Germinal center (tissue), 1 donor: ENCODE measurements at places on chromosomes 7 and 10.
A peak's percentile ranks its signal among the peaks of the same experiment; 100 is the strongest.

GRCh38 chr10:21481407-21481806, 44.1 kb downstream of the SKIDA1 start:
- no peak for DNase-seq

GRCh38 chr10:44968500-44969400, 9.1 kb downstream of the RASSF4 start:
- no peak for DNase-seq

DNA sequence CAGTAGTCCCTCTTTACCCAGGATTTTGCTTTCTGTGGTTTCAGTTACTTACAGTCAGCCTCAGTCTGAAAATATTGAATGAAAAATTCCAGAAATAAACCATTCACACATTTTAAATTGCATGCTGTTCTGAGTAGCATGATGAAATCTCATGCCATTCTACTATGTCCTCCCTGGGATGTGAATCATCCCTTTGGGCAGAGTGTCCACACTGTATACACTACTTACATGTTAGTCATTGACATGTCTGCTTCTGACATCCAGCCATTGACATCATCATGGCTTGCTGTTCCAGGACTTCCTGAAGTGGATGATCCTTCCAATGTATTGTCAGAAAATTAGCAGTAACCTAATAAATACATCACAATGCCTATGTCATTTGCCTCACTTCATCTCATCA, 34.6 kb upstream of the MALRD1 start:
- DNase-seq, result no peak

GRCh38 chr7:909358-910329, 33.3 kb downstream of the GET4 start:
- peak; percentile 74 for DNase-seq

GRCh38 chr10:129057856-129058663, 409.0 kb upstream of the MGMT start:
- no peak for DNase-seq

DNA sequence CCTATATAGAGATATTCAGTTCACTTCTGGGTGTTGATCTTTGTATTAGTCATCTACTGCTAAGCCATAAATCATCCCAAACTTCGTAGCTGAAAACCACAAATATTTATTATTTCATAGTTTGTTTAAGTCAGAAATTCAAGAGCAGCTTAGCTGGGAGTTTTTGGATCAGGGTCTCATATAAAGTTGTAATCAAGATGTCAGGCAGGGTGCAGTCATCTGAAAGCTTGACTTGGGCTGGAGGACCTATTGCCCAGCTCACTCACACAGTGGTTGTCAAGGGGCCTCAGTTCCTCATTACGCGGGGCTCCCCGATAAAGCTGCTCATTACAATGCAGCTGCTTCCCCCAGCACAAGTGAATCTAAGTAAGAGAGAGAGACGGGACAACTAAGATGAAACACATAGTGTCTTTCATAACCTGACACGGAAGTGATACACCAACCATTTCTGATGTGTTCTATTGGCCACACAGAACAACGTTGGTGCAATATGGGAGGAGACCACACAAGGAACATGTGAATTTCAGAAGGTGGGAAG, 15.7 kb downstream of the PPP1R3C start:
- DNase-seq, result no peak

GRCh38 chr10:132748545-132749370, 37.2 kb downstream of the NKX6-2 start:
- DNase-seq, result no peak

DNA sequence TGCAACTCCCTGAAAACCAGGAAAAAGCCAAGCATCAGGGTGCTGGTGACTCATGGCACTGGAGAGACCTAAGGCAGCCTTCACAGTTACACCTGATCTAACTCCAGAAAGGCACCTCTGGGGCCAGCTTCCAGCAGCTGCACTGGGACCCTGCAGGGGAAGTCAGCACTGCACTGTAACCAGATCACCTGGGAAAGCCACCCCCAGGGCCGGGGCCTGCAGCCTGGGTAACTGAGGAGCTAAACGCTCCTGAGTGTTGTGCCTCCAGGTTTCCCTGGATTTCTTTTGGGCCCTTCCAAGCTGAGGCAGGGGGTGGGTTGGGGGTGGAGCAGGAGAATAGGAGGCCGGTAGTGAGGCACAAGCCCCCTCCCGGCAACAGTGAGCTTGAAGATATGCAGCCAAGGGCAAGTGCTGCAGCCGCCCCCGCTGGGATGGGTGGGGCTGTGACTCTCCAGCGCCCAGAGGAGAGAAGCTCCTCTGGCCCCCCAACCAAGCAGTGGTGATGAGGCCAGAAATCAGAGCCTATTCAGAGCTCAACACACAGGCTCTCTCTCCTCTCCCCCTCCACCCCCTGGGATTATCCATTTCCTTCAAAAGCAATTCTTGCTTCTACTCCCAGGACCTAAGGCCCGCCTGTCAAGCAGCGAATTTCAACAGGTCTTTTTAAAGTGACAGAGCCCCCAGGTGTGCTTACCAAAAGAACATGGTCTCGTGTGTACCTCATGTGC, 2.6 kb downstream of the CXCL12 start:
- DNase-seq, result no peak

DNA sequence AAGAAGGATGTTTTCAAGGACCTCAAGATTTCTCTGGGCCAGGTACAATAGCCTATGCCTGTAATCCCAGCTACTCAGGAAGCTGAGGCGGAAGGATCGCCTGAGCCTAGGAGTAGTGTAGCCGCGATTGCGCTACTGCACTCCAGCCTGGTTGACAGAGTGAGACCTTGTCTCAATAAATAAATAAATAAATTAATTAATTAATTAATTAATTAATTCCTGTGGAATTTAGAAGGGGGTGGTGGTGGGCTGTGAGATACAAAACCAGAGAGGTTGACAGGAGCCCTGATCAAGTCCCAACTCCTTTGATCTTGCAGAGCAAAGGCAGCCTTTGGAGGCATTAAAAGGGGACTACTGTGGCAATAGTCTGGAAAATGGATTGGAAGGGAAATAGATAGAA, 39.3 kb upstream of the NRF1 start:
- DNase-seq, result no peak

DNA sequence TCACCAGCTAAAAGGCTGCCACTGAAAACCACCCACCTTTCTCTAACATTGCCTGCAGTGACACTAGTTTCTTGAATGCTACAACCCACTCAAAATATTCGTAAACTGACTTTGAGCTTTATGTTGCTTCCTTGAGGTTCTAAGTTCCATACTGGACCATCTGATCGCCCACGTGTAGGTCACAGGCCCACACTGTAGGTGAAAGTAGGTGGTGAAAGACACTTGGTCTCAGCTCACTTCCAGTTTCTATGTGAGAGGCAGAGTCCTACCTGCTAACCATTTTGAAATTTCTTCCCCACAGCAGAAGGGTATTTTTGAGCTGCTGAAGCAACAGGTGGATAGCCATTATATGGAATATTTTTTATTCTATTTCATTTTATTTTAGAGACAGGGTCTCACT, 97.3 kb downstream of the MYO3A start:
- no peak for DNase-seq

DNA sequence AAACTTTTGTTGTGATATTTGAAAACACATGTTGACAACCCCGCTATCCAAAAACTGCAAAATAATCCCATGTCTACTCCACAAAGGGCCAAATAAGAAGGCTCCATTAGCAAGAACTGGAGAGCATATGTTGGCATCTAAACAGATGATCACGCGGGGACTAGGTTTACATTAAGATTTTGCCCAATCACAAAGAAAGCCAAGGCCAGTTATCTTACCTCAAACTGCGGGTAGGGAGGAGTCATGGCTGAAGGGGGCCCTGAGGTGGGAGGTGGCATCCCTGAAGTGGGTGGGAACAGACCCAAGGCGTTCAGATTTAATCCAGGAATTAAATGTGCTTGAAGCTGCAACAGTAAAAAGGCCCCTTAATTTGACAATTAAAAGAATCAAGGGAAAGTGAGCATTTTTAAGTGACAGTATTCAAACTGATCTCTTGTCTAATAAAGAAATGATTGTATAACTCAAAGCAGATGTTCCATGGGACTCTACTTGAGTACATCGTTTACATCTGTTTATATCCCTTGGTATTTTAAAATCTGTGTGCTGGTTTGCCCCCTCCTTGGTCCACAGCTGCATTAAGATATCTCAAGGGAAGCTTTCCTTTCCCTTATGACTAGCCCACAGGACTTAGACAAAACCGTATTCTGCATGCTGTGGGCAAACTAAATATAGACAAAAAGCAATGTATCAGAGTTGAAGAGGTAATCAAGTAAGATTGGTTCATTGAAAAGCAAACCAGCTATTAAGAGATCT, 42.9 kb downstream of the MALSU1 start:
- DNase-seq, result no peak

DNA sequence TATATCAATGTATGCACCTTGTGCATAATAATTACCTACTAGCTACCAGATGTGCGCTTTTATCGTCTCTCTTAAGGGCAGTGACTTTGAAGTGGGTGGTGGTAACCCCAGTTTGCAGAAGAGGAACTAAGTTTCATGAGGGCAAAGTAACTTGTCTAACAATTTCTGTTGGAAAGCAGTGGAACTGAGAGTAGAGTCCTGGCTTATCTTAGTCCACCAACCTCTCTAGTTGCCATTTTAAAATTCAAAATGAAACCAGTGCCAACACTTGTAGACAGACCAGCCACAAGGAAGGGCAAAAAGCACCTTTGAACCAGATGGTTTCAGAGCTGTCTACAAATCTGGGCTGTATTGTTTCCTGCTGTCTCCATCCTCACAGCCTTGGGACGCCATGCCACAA, 32.0 kb upstream of the RBM20 start:
- DNase-seq, result no peak

DNA sequence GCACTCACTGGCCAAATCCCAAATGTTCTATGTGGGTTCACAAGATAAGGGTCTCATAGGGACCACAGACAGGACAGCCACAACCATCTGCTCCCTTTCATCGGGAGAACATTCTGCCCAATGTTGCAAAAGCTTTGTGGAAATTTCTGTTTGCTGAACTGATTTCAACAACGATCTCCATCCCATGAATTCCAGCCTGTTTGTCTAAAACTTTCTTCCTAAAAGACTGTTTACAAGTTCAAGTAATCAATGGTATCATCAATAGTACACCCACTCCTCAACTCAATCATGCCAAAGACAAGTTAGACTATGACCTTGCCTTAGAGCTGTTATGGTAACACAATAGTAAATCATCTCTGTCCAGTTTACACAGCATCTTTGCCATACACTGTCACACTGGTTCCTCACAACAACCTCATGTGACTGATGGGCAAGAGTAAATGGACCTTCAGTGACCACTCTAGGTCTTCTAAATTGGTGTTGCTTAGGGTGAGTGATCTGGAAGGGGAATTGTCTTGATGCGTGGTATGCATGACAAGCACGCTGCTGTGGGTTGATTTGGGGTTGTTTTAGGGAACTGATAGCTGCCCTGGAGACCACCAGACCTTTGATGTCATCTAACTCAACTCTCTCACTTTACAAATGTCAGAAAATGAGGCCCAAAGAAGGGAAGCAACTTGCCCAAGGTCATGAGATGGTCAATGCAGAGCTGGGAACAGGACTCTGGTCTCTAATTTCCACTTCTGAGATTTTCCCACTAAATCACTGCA, 95.1 kb downstream of the PPP1R3C start:
- no peak for DNase-seq

- DNase-seq, result no peak
Measured at GRCh38 chr10:24947304-24948097, 4.9 kb downstream of the PRTFDC1 start.

- no peak for DNase-seq
Measured at GRCh38 chr10:44477046-44477425, 92.1 kb upstream of the CXCL12 start.

DNA sequence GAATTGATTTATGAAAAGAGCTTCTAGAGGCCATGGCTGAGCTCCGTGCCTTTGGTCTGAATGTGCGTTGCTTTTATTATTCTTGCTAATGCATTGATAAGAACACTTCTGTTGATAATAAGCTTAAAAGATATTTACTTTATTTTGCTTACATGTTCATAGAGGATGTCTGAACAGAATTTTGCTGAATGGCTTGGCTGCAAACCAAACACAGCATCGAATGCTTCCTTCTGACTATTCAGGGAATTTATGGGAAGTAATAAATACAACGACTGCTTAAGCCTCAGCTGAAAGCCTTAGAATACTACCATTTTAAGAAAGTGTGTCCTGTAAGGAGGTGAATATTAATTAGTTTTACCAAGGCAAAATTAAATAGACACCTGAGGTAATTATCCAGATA, 643.5 kb upstream of the POT1 start:
- DNase-seq, result no peak

DNA sequence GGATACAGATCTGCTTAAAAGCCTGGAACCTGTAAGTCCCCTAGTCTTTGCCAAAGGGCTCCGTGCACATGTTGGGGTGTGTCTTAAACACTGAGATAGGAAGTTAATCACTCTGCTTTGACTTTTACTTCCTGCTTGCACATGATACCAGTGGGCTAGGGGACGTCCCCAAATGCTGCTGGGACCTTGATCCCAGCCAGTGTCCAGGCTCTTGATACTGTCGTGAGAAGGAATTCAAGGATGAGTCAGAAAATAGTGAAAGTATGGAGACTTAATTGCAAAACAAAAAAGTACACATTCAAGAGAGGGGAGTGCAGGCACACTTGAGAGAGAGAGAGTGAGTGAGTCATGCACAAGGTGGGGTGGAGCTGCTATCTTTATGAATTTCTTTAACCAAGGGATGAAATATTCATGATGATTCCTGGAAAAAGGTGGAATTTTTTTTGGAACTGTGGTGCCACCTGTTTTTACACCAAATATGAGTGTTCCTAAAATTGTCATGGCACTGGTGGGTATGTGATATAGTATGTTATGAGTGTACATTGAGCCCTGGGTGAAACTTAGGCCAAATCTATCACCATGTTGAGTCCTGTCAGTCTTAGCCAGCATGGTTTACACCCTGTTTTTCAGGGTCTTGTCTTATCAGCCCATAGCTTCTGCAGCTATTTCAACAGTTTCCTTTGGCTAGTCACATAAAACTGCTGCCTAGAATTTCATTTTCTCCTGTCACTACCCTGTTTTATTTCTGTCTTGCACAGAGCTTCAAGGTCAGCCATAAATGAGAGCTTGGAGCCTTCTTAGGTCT, 88.3 kb upstream of the CYP26C1 start:
- no peak for DNase-seq

GRCh38 chr10:102615361-102615760, 28.9 kb upstream of the TRIM8 start:
- DNase-seq, result peak; percentile 17

GRCh38 chr10:12510984-12511383, 161.6 kb downstream of the CAMK1D start:
- DNase-seq, result no peak

DNA sequence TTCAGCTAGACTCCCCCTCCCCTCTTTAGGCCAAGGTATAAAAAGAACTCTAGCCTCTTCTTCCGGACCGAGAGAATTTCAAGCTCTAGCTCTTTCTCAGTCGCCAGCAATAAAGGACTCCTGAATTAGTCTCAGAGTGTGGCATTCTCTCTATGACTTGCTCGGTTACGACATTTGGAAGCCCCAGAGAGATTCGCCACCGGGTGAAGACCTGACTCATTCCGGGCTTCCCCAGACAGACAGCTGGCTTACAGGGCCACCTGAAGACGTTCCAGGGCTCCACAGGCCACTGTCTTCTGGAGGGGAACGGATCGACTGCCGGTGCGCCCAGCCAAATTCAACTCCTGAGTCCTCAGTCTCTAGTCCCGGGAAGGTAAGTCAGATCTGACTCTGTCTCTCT, at the start of gene AKR1B15:
AKR1B15 (plus strand) TSS at position 234 of the 400 bp plus-strand sequence. CDS start 15,510 bp downstream, outside the sequence.
- no peak for DNase-seq

- no peak for DNase-seq
Measured at GRCh38 chr10:70778267-70778924, 6.8 kb downstream of the TBATA start.

- no peak for DNase-seq
Measured at GRCh38 chr7:96388620-96389383, 66.9 kb upstream of the SLC25A13 start.

- no peak for DNase-seq
Measured at GRCh38 chr7:84088802-84089201, 105.8 kb downstream of the SEMA3A start.
